ENCODE measurements at places on chromosomes 16 and 17. TPM values are rescaled to one million over a fixed set of nuclear protein-coding genes. Genes with fewer than 3 reads are reported as not detected.

DNA sequence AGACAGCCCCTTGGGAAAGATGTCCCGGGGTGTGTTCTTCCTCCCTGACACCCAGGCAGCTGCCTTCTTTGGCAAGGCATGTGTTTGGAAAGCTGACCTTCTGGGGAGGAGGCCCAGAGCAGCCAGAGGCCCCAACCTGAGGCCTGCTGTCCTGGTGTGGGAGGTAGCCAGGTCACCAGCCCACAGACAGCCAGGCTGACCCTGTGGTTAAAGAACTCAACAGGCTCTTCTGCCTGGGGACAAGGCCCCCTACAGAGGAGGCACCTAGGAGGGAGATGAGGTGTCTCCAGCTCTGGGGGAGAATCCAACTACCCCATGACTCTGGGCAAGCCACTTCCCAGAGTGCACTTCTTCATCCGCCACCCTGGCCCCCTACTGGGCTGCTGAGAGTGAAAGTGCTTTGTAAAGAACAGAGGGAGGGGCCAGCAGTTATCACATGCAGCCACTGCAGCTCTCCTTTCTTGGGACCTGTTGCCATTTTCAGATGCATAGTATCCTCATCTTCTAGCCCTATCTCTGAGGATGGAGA lies 13.1 kb upstream of the SREBF1 start:
- H3K27ac ChIP-seq = peak overlapping the region; percentile 82
- peaks cover 29% of the 10 kb centered on the region for H3K4me1 ChIP-seq
- H3K36me3 ChIP-seq = peaks cover 8% of the 10 kb centered on the region
- peak; percentile 51 for DNase-seq
- no peaks in the 10 kb centered on the region for H3K27me3 ChIP-seq

DNA sequence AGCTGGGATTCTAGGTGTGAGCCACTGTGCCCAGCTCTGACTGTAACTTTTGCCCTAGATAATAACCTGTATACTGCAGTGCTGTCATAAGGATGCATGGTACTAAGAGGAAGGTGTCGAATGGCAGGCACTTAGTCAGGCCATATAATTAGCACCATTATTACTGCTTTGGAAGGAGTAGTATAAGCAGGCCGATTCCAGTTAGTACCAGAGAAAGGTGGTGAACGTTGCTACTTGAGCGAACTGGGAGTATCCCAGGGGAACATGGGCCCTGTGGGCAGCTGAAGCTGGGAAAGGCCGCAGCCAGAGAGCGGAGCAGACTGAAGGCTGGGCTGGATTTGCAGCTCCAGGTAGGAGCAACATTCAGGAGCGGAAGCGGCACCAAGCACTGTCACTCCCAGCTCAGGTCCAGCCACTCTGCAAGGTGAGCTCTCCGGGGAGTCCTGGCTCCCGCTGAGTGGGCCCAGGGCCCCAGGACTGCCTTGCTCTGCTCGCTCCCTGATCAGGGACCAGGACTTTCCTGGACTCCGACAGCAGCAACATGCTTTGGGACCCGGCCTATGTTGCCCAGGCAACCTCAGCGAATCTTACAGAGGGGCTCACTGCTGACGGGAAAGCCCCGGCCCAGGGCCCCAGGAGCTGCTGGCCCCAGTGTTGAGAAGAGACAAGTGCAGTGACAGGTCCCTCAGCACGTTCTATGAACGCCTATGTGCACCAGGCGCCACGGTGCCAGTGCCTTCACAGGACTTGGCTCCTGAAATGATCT lies 28.6 kb downstream of the C16orf74 start:
- peak overlapping the region; percentile 84 for H3K27ac ChIP-seq
- no peak overlapping the region for H3K4me3 ChIP-seq
- H3K27me3 ChIP-seq = no peaks in the 10 kb centered on the region
- peaks cover 30% of the 10 kb centered on the region for H3K4me1 ChIP-seq

COG7 gene
- 7.1 TPM for total RNA-seq

DNA sequence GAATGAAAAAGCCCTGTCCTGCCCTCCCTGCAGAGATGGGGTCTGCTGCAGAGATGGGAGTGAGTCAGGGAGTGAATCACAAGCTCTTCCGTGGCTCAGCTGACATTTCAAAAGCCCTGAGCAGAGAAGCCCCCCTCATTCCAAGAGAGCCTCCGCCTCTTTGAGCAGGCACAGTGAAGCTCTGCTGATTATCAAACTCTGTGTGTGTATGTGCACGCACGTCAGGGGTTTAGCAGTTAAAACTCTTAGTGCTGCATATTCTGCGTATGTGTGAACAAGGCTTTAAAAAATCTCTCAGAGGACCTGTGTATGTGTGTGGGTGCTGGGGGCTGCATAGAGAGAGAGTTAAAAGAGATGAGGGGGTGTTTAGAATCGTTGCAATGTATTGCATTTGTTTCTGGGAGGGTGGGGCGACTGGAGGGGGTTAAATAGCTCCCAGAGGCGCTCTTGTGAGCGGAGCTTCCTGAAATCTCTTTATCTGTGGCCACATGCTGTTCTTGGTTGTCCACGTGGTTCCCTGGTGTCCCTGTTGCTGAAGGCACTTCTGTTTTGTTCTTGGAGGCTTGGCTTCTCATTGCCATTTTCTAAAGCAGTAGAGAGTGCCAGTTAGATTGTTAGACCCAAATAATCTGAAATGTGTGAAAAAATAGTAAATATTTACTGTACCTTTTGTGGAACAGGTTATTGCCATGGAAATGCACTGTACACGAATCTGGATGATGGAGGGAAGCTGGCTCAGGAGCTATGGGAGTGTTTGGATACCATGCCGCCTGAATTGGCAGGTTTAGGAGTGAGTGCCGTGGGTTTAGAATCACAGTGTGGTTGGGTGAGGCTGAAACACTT lies 116.6 kb downstream of the PRKCB start:
- no peaks in the 10 kb centered on the region for H3K36me3 ChIP-seq
- no peak for DNase-seq
- H3K4me3 ChIP-seq = no peak overlapping the region
- peaks cover 2% of the 10 kb centered on the region for H3K27me3 ChIP-seq

- H3K27me3 ChIP-seq = no peaks in the 10 kb centered on the region
- no peaks in the 10 kb centered on the region for H3K36me3 ChIP-seq
- H3K4me1 ChIP-seq = no peaks in the 10 kb centered on the region
- H3K27ac ChIP-seq = no peak overlapping the region
Measured at GRCh38 chr16:63442246-63442645, 1406.0 kb upstream of the CDH8 start.

NUPR1 gene
- 26.2 TPM for total RNA-seq

GRCh38 chr16:69150146-69150865 lies 17.9 kb downstream of the UTP4 start:
- no peak overlapping the region for H3K4me3 ChIP-seq
- H3K4me1 ChIP-seq = no peaks in the 10 kb centered on the region

DNA sequence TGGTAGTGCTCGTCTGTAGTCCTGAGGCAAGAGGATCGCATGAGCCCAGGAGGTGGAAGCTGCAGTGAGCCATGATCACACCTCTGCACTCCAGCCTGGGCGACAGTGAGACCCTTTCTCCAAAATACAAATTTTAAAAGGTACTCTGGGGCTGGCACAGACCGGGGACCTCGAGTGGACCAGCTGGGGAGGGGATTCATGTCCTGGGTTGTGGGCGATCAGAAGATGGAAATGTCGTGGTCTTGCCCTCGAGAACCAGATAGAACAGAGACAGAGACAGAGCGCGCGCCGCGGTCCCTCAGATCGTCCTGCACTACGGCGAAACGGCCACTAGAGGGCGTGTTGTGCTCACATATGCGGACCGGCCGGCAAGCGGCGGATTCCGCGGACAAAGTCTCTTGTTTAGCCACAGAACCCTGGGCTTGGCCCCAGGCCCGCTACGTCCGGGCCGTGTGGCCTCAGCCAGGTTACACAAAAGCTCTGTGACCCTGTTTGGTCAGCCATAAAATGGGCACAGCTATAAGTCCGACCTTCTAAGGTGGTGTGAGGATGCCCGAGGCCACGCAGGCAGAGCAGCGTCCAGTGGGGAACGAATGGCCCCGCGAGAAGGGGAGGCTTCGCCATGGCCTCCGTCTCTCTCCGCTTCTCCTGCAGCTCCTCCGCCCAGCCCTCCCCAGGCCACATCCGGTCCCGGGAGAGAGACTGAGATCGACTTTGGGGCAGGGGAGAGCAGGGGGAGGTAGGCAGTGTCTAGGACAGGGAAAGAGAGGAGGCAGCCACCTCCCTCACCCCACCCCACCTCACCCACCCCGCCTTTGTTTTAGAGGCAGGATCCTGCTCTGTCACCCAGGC lies 14.6 kb upstream of the SBK1 start:
- H3K36me3 ChIP-seq = no peaks in the 10 kb centered on the region
- DNase-seq = peak; percentile 59
- H3K4me1 ChIP-seq = no peaks in the 10 kb centered on the region
- peak overlapping the region; percentile 46 for H3K4me3 ChIP-seq

EXOC7 gene
- 70.7 TPM for total RNA-seq

DNA sequence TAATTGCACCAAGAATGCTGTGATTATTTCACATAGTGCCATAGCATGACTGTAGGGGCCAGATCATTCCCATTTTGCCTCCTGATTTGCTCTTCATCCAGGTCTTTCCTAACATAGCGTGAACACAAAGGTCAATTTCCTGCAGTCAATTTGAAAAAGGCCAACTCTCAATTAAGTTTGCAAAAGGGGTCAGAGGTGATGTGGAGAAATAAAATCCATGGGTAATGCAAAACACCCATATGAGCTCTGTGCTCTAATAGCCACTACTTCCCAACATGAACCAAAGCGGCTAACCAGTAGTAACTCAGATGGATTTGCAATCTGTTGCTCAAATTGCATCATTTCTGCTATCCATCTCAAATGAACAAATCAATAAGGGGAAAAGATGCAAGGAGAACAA lies 275.5 kb upstream of the SOX9 start:
- peaks cover 4% of the 10 kb centered on the region for H3K27me3 ChIP-seq
- H3K4me1 ChIP-seq = no peaks in the 10 kb centered on the region
- no peak overlapping the region for H3K4me3 ChIP-seq
- H3K27ac ChIP-seq = no peak overlapping the region
